Skin of body (tissue), 3 donors: ENCODE measurements at places on chromosomes 12 and 14.
A peak's percentile ranks its signal among the peaks of the same experiment; 100 is the strongest.

GRCh38 chr12:106942775-106943174 is 12.9 kb upstream of the TMEM263 start:
- no peak for DNase-seq

GRCh38 chr14:92494512-92494911 is 19.1 kb upstream of the RIN3 start:
- DNase-seq = no peak

DNA sequence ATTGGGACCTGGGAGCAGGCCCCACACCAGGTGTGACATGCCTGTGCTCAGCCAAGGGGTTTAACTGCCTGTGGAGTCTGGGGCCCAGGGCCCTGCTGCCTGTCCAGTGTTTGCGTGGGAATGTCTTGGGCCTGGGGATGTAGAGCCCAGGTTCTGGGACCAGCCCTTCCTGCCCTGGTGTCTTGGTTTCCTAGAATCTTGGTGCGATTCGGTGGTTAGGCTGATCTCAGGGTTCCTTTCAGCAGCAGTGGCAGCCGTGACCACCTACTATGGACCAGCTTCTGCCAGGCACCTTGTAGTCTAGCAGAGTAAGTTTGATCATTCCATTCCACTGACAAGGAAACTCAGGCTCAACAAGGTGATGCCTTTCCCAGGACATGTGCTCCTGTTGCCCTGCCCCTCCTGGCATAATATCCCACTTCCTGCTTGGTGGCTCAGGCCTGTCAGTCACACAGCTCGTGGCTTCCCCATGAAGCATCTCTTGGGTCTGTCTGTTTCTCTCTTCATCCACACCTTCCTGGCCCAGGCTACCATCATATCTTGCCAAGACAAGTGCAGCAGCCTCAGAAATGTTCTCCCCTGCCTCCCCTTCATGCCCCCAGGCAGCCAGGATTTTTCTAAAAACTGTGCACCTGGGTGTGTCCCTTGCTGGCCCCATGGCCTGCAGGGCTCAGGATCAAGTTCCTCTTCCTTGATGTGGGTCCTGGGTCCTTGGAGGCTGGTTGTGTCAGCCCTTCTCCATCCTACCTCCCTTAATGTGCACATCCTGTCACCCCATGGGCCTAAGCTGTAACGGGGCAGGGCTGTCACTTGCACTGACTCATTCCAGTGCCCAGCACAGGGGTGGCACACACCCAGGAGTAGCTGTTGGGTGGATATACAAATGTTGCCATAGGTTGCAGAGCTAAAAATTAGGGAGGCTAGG is 101.6 kb downstream of the SLC25A47 start:
- DNase-seq = no peak

- DNase-seq = no peak
Observed at GRCh38 chr12:94309373-94309772, 150.3 kb downstream of the CEP83 start.

DNA sequence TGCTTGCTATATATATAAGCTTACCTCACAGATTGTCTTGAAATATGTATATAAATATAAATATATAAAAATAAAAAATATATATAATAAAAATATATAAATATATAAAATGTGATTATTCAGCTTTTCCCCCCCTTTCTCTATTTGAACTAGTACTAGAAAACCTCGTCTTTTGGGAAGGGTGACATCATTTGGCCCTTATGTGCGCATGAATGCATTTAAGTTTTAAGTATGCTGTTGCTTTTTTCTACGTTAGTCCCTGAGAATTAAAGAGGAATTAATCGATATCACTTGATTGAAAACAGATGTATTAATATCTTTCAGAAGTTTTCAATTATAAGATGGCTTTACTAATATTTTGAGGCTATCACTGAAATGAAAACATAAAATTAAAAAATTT is 69.9 kb downstream of the RAD51B start:
- DNase-seq = peak; percentile 13

GRCh38 chr12:62817556-62818271 is 117.2 kb downstream of the PPM1H start:
- no peak for DNase-seq

DNA sequence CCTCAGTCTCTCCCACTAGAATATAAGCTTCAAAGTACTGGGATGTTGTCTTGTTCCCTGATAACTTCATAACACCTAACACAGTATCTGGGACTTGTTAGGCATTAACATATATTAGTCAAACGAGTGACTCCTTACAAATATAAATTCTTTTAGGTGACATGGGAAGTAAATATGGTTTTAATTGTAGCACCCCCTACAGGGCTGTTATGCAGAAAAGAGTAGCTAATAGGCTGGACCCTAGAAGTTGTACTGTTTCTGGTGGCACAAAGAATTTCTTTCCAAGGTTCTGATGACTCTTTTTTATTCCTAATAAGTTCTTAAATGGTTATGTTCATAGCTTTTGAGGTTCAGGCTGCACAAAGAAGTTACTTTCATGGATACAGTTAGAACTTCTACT is 29.8 kb downstream of the GPATCH2L start:
- no peak for DNase-seq

GRCh38 chr12:130070126-130070611 is 92.1 kb upstream of the FZD10 start:
- DNase-seq = no peak

DNA sequence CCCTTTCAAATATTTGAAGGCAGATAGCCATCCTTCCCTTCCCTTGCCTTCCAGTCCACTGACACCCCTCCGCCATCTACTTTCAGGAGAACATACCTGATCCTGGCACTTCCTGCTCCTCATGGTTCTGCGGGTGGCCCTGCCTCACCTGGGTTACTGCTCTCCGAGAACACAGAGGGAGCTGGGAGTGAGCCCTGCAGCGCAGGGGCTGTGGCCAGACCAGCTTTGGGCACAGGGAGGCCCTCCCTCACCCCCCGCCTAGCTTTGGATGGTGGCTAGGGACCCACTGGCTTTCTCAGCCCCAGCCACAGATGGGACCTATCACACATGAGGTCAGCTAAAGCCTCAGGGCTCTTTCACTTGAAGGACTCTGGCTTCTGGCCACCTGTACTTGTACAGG is 12.4 kb downstream of the IQSEC3 start:
- DNase-seq = no peak

DNA sequence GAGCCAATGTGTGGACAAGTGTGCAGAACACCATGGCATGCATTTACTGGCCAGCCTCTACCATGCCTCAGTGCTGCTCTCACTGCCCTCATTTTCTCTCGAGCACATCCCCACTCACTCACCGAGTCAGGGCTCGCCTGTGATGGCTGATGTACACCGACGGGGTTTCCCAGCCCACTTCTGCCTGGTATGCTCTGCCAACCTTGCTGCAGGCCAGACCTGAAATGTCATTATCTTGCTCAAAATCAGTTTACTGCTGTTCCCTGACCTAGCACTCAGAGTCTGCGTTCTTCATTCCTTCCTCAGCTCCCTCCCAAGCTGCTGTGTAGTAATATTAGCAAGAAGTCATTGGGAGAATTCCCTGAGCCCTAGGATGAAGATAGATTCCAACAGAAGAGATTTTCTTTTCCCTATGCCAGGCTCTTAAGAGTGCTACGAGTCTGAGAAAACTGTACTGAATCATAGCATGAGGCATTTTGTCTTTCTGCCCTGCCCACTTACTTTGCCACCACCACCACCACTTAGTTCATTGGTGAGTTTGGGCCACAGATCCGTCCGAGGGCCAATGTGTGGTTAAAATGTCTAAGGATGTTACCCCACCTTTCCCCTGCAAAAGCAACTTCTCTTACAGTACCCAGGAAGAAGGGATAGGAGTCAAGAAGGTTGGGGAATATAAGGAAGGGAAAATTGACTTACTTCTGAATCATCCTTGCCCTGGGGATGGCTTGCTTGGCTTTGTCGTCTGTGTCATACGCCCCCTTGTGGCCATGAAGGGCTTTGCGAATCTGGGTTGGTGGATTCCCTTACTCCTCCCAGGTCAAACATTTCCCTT is 51.0 kb downstream of the BMAL2 start:
- DNase-seq = peak; percentile 2

DNA sequence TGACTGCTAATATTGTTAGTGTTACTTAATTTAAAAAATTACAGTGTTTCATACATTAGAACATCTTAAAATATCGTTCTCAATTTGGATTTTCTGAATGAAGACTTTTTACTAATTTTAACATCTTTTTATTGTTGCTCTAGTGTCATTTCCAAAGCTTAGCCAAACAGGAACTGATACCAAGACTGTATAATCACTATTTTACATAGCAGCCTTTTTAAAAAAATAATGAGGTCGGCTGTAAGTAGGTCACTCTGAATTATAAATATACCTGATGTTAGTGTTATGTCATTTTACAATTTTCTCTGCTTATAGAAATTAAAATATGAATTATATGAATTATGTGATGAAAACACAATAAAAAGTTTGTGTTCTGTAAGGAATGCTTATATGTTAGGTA is 321.5 kb downstream of the TMEM117 start:
- DNase-seq = no peak

DNA sequence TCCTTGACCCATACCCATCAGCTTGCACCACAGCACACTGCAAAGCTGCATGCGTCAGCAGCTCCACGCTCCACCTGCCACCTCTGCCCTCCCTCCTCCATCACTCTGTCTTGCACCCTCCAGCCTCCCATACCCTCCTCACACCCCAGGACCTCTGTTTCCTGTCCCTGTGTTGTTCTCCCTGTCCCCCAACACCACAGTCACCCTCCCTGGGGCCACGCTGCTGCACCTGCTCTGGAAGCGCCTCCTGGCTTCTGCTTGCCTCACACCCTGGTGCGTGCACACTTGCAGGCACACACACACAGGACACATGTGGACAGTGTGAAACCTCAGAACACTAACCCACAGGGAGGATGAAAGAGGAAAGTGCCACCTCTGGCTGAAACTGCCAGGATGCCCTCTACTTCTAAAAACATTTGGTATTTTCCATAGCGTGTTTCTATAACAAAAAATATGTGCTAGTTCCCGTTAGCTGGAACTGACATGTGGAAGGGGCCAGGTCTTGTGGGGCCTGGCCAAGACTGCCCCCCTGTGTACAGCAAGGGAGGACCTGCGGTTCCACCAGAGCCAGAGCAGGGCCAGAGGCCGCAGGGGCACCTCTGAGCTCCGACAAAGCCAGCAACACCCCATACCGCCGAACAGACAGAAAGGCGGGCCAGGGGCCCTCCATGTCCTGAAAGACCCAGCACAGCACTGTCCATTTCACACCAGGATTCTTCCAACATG is 10.0 kb downstream of the BRF1 start:
- no peak for DNase-seq

DNA sequence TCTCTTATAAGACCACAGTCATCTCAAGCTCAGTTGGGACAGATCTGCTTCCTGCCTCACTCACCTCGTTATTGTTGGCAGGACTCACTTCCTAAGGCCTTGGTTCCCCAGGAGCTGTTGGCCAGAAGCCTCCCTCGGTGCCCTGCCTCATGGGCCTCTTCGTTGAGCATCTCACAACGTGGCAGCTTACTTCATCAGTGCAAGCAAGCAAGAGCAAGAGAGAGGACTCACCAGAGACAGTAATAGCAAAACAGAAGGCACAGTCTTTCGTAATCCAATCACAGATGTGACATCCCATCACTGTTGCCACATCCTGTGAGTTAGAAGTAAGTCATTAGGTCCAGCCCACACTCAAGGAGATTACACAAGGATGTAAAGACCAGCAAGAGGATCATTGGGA is 5.1 kb upstream of the NUMB start:
- no peak for DNase-seq

DNA sequence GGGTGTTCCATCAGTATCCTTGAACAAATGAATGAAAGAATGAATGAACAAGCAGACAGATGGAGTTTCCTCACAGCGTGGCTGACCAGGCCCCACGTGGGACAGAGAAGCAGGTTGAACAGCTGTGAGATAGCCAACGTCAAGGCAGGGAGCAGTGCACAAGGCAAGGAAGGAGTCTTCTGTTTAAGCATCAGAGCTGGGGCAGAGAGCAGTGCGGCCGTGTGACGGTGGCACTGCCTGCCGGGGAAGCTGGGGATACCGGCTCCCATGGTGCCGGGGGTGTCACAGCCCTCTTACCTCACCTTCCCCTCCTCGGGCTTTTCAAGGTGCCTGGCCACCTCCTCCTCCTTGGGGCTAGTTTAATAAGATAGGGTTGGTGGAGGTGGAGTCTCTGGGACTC is 73.2 kb upstream of the GPATCH2L start:
- DNase-seq = no peak

GRCh38 chr12:90908465-90908864 is 46.5 kb downstream of the CCER1 start:
- no peak for DNase-seq

GRCh38 chr12:101924618-101925017 is 47.2 kb downstream of the DRAM1 start:
- DNase-seq = no peak

GRCh38 chr14:29043737-29044136 is 277.1 kb downstream of the FOXG1 start:
- no peak for DNase-seq

DNA sequence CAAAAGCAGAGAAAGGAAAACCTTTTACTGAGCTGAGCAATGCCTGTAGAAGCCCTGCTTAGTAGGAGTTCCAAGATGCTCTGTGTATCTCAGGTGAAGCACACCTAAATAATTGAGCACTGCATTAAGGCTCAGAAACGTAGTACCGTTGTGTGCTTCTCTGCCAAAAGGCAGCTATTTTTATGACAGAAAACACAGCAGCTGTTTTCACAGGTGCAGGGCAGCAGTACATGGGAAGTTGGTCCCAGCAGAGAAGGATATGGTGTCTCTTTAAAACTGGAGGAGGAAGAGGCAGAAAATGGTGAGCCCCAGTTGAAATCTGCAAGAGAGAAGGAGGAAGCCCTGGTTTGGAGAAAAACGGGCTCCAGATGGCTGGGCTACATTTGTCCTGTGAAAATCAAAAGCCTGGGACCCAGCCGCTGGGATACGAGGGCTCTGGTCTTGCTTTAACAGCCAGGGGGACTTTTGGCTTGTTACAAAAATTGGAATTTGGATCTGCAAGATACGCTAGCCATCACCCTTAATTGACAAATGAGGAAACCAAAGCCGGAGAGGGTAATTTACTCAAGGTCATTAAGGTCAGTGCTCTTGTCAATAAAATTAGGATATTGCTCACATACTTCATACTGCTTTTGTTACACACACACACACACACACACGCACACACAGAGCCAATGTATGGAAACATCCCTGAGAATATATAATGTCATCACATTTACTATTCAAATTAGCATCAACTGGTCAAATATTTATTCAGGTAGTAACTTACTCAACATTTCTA is 27.3 kb downstream of the SPRING1 start:
- no peak for DNase-seq

DNA sequence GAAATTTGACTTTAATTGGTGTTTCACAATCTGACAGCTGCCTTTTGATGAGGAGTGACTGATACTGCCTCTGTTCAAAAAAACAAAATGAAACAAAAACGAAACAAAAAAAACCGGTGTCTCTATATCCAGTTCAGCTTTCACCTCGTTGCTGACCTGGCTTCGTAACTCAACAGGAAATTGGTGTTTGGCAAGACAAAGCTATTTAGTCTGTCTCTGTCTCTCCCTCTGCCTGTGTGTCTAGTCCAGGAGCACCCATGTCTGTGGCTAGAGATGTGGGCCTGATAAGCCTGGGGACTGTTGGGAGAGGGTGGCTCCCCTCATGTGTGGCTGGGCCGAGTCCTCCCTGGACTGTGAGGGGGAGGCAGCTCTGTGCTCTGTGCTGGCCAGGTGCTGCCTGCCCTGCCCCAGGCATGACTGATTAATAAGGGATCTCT is 11.3 kb downstream of the CACNA1C start:
- DNase-seq = no peak

GRCh38 chr12:107011519-107011918 is 24.6 kb upstream of the MTERF2 start:
- DNase-seq = no peak
